ENCODE measurements at places on chromosomes 3 and 15.

GRCh38 chr3:20325563-20325962, 139.6 kb upstream of the SGO1 start:
- DNase-seq = no peak

DNA sequence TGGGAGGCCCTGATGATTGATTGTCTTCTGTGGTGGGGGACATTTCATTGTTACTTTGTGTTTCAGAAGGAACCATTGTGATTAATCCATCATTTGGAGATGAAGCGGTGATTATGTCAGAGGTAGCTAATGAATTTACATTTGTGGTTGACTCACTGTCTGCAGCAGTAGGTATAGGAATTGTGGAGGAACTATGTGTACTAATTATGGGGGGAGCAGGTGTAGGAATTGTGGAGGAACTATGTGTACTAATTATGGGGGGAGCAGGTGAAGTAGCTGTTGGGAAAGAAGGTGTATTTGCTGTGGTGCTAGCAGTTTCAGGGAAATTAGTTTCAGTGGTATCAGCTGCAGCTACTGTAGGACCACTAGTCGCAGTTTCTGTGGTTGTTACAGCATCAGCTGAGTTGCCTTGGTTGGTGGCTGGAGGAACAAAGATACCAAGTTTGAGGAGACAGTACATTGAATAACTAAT, 6.9 kb downstream of the MUC13 start:
- no peak for DNase-seq

GRCh38 chr3:184618811-184619210, 57.2 kb downstream of the EPHB3 start:
- DNase-seq = no peak

DNA sequence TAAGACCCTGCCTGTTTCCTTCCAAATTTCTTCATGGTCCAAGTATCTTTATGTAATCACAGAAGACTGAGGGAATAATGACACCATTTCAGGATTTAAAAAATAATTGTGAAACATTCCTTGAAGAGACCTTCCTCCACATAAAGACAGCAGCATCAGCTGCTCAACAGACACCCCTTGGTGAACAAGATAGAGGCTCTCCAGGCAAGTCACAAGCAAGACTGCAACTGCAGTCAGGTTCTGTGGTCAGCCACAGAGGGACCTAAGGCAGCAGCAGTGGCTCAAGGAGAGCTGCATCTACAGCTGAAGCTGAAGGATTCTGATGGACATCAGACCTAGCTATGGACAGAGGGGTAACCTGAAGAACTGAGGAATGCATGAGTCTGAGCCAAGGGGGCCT, 97.2 kb upstream of the C3orf80 start:
- no peak for DNase-seq

- DNase-seq = no peak
Observed at GRCh38 chr3:39941931-39942330, 132.5 kb downstream of the MYRIP start.

- no peak for DNase-seq
Observed at GRCh38 chr3:173038484-173038871, 102.6 kb downstream of the SPATA16 start.

DNA sequence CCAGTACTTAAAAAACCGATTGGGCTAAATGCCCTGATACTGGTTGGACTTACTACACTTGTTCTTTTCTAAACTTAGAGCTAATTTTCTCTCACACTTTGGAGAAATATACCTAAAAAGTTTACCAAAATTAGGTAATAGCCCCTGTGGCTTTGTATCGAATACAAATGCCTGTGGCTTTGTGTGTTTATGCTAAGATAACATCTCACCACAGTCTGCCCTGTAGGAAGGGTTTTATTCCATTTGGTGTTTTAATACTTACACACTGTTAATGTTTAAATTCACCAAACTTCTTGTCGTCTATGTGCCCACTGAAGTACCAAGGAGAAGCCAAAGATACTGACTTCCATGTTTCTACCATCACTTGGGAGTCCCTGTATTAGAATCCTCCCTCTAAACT, 66.4 kb downstream of the BCHE start:
- no peak for DNase-seq

GRCh38 chr3:55297706-55298105, 189.4 kb downstream of the WNT5A start:
- no peak for DNase-seq

GRCh38 chr3:183301937-183302580, 49.0 kb downstream of the B3GNT5 start:
- no peak for DNase-seq

DNA sequence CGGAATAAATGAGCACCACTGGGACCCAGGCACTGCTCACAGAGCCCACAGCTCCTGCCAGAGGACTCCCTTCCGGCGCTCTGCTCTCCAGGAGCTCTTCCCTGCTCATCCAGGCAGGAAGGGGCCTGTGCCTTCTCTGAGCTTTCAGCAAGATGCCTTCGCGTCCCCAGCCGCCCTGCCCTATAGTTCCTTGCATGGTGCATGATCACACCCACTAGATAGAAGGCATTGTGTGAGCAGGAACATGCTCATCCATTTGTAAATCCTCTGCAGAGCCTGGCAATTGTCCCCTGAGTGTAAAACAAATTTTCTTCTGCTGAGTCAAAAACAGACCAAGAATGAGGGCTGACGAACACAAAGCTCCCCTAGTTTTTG, 181.6 kb downstream of the MEGF11 start:
- DNase-seq = no peak

- DNase-seq = no peak
Observed at GRCh38 chr3:56923526-56924224, 121.9 kb upstream of the ARHGEF3 start.

- no peak for DNase-seq
Observed at GRCh38 chr3:69838696-69839515, 99.6 kb downstream of the MITF start.

GRCh38 chr3:195337747-195338146, 66.8 kb upstream of the XXYLT1 start:
- DNase-seq = no peak

DNA sequence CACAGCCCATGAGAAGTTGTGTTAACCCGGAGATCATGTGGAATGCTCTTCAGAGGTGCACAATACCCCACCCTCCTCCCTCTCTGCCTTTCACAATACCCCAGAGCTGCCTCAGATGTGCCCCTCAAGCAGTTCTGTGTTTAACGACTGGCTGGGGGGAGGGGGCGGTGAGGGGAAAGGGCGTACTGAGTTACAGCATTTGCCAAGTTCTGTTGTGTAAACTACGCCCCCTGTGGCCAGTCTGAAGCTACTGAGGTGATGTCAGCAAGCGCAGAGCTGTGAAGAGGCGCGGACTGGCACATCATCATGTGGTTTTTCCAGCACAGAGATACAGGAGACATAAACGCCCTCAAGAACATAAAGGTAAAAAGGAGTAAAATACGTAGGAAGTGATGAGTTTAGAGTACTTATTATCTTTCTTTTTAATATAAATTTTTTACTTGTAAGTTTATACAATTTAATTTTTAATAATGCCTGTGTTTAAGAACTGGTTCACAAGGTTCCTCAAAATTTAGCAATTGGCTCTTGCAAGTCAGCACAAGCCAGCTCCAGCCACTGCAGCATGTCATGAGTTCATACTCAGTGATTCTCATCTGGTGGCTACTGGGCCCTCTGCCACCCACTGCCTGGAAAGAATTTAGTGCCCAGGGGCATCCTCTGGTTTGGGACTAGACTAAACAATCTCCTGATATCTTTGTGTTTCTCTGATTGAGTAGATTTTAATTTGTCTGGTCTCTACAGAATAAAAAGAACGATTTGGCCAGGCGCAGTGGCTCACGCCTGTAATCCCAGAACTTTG, 1.7 kb downstream of the EPB42 start:
- DNase-seq = no peak

DNA sequence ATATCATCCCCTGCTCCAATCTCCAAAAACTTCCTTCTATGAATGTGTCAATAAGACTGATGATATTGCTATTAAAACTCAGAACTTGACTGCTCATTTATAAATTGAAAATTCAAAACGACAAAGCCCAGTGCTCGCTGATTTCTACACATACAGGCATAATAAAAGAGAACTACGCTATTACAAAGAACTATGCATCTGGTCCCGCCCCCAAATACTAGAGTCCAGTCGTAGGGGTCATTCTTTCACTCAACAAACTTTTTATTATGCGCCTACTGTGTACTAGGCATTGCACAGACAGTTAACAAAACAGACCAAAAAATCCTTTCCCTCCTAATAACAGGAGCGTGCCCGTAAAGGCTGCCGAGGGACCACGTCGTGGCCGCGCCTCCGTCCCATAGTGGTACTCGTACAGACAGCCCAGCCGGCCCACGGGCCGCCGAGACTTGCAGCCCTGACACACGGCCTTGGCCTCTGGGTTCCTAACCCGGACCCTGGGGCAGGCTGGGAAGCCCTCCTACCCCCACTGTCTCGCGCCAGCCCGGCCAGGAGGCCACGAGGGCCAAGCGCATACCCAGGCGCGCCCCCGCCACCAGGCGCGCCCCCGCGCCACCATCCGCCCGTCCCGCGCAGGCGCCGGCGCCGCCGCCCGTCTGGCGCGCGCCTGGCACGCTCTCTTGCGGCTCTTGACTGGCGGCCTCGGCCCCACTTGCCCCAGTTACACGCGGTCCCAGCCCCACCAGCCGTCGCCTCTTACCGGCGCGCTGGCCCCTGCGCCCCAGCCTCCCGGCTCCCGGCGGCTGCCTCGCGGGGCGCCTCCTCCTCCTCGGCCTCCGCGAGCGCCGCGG, 757 bp downstream of the AVEN start:
- DNase-seq = peak; percentile 53

DNA sequence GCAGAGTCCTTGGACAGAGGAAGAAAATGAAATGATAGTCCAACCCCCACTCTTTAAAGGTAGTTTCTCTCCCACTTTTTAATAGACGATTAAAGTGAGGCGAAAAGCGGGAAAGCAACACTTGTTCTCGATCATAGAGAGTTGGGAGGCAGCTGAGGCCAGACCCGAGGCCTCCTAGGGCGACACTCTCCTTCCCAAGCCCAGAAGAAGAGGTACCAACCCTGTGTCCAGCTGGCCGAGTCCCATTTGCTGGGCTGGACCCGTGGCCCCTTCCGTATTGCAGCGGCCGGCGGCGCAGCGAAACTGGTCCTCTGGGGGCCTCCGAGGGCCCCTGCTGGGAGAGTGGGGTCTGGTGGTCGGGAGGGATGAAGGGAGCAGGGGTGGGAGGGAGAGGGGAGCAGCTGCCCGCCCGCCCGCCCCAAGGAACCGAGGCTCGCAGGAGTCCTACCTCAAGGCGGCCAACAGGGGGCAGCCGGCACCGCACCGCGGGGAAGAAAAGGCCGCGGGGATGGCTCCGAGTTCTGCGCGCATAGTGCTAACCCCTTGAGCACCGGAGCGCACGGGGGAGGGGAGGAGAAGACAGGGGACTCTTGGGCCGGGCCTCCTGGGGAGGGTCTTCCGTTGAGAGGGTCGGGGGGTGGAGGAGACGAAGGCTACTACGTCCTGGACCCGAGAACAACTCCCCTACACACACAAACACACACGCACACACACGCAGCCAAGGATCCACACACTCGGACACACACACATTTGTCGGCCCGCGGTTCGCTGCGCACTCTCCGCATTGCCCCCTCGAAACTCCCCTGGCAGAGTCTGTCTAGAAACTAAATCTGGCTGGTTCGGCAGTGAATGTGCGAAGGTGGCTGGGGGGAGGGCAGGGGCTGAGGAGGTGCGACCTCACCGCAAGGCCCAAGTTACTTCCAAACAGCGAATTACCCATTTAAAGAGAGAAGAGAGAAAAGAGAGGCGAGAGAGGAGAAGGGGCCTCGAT, 2.0 kb downstream of the WNT5A start:
- no peak for DNase-seq

DNA sequence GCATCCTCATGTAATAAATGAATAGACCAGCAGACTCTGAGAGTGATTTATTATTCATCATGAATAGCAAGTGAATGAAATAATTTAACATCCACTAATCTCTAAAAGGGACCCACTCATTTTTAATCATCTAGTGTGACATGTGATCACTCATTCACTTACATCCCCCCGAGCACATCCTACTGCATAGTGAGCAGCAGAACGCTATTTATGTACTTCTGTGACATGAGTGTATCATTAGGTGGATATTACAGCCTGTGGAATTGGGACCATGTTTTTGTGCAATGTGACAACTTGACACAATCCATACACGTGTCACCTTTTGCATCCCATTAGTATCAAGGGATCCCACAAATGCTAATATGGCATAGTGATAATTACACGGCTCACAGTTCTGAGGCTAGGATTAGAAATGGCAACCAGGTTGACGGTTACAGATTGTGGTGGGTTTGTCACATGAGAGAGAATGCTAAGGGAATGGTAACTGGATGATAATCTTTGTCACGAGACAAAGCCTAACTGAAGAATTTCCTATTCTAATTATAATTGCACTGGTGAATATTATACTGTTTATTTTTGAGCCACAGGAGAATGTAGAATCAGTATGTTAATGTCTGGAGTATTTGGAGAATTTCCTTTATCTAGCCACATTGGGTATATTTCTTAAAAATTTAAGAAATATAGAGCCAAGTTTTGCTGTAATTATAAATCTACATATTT, 595.2 kb upstream of the TBL1XR1 start:
- DNase-seq = no peak

- DNase-seq = peak; percentile 47
Observed at GRCh38 chr3:4834403-4834866, 144.8 kb upstream of the BHLHE40 start.

Measured in stimulated activated CD8-positive, alpha-beta memory T cell treated with anti-CD3 and anti-CD28 coated beads, Interleukin-2, amount 100 ng/mL, for 1 hour (primary cell).